Activated T-helper 2 cell treated with anti-CD3 and anti-CD28 coated beads, Interferon-gamma antibody, Interleukin-2, Interleukin-4, amounts not matched to agents 10 μg/mL and 5 μg/mL and 100 μg/mL, durations not matched to agents 14 hours and 24 hours and 36 hours (primary cell): ENCODE measurements at places on chromosomes 3 and 15.

- peak; percentile 50 for DNase-seq
These were observed 23.9 kb upstream of the SLTM start for GRCh38 chr15:58957101-58957973.

DNA sequence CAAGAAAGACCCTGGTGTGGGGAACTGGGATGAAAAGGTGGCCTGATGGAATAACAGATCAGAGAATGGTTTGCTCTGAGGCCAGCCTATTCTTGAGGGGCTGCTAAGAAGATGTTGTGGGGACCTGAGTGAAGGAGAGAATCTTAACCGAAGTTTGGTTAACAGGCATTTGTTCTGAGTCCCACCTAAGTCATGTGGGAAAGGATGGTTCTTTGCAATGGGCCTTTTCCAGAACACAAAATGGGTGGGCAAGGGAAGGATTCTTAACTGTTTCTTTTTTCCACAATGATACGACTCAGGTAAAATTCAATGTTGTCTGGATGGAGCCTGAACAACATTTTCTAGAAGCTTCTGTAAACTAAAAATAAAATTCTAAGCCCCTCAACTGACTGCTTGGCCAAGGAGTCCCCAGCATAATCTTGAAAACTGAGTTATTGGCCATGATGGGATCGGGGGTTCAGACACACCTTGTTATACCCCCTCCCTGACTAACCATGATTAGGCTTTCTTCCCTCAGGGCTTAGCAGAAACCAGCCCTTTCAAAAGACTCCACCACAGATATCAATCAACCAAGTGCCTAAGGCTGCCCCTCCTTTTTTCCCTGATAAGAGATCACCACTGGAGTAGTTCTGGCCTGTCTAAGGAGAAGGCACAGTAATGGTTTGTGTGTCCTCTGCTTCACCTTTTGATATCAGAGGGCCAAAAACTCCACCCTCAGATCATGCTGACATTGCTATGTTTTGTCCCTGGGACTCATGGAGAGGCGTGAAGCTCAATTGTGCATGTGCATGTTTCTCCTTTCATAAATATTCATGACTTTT, 30.1 kb downstream of the SCN11A start:
- no peak for DNase-seq

GRCh38 chr3:37762698-37763097, 99.0 kb upstream of the CTDSPL start:
- no peak for DNase-seq

- no peak for DNase-seq
These were observed 93.6 kb upstream of the FAM174B start for GRCh38 chr15:92749216-92749615.

DNA sequence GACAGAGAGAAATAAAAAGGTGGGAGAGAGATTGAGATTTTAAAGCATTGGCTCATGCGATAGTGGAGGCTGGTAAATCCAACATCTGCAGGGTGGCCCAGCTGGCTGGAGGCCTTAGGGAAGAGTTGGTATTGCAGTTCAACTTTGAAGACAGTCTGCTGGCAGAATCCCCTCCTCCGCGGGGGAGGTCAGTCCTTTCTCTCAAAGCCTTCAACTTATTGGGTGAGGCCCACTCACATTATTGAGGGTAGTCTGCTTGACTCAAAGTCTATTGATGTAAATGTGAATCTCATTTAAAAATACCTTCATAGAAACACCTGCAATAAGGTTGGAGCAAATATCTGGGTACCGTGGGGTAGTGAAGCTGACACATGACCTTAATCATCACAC, 31.8 kb upstream of the PROK2 start:
- no peak for DNase-seq

DNA sequence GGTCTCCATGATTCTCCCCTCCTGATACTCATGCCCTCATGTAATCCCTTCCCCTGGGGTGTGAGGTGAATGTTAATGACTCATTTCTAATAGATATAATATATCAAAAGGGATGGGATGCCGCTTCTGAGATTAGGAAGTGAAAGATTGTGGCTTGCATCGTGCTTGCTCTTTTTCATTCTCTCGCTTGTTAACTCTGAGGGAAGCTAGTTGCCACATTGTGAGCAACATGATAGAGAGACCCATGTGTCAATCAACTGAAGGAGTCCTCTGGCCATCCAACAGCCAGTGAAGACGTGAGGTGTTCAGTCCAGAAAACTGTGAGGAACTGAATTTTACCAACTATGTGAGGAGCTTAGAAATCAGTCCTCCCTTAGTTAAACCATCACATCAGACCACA, 28.9 kb upstream of the DRD3 start:
- no peak for DNase-seq

DNA sequence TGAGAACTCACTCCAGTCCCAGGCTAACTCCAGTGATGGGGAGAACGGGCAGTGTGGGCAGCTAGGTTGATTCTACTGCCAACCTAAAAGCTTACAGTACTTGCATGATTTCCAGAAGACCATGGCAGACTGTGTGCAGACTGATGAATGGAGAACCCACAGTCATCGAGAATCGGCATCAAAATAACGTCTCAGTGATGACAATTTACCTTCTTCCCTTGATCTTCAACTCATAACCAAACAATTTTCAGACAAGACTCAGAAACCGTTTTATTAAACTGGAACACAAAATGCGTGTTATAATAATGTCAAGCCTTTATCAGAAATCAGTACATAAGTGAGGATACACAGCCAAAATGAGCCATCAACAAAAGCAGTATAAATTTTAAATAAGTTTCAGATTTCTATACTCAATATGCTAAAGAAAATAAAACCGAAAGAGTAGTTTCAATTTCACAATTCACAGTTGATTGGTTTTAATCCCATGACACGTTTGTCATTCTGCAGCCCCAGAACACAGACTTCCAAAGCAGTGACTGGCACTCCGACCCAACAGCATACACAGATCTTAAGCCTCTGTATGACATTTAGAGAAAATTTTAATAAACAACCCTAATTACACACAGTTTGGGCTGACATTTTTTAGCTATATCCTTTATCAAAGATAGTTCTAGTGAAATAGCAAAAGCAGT, 54.5 kb downstream of the ZMAT3 start:
- no peak for DNase-seq
